SJSA1 (cell line): ENCODE measurements at places on chromosomes 3 and 15. TPM values are rescaled to one million over a fixed set of nuclear protein-coding genes. Genes with fewer than 3 reads are reported as not detected.

DNA sequence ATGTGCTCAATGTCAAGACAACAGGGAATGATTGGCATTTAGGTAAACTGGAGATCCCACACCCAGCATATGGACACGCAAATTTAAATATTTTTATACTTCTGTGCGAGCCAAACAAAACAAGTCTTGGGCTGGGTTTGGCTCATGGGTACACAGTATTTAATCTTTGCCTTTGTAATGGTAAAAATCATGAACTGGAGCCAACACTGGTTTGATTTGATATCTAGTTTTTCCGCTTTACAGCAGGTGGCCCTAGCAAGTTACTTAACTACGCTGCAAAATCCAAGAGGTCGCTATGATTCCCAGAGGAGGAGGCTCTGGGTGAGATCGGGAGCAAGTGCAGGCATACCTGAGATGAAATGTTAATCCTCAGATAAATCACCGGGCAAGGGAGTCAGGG, 207.9 kb upstream of the SATB1 start:
- DNase-seq: no peak
- no peak overlapping the region for H3K27ac ChIP-seq
- H3K27me3 ChIP-seq: no peaks in the 10 kb centered on the region
- H3K4me1 ChIP-seq: no peaks in the 10 kb centered on the region
- no peak overlapping the region for H3K4me3 ChIP-seq

KLF15 gene
- total RNA-seq: 0.03 and 0.50 TPM in 2 replicates

DNA sequence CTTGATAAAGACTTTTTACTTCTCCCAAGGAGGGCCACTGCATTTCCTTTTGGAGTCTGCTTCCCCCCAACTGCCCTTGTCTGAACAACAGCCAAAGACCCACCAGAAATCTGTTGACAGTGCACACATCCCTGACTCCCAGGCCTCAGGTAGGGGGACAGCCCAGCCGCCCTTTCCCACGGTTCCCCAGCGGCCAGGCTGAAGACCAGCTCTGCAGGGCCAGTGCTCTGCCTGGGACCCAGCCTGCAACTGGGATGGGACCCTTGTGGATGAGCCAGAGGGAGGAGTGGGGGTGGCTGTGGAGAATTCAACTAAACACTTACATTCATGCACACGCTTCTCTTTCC, 8.1 kb upstream of the PRR23E start:
- H3K27me3 ChIP-seq: no peaks in the 10 kb centered on the region
- no peak overlapping the region for H3K4me3 ChIP-seq
- no peaks in the 10 kb centered on the region for H3K4me1 ChIP-seq
- no peak overlapping the region for H3K27ac ChIP-seq
- DNase-seq: no peak

- peaks cover 6% of the 10 kb centered on the region; the same call in 1 of the 2 replicates for H3K4me1 ChIP-seq
- no peaks in the 10 kb centered on the region for H3K36me3 ChIP-seq
- no peak for DNase-seq
- H3K27me3 ChIP-seq: no peaks in the 10 kb centered on the region
- no peak overlapping the region for H3K27ac ChIP-seq
Measured at GRCh38 chr3:187006864-187007630, 76.7 kb downstream of the ST6GAL1 start.

- peak overlapping the region; percentile 45 for H3K4me3 ChIP-seq
- H3K27ac ChIP-seq: no peak overlapping the region
- DNase-seq: no peak
- H3K36me3 ChIP-seq: no peaks in the 10 kb centered on the region
- peaks cover 32% of the 10 kb centered on the region for H3K27me3 ChIP-seq
Measured at GRCh38 chr3:119035014-119035346, 334 bp upstream of the IGSF11 start.
